Fibroblast of skin of left biceps (primary cell): ENCODE measurements at places on chromosomes 16 and 17.

DNA sequence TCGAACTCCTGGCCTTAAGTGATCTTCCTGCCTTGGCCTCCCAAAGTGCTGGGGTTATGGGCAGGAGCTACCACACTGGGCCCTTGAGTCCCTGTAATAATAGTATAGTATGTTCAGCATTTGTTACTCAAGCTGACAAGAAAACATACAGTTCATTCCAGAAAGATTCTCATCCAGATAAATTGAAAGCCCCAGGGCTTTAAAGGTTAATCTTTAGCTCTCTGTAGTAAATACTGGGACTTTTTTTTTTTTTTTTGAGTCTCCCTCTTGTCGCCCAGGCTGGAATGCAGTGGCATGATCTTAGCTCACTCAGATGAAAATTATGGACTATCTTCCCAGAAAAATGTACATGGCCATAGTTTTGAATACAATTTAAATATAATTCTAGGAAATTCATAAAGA lies 11.0 kb downstream of the BRCA1 start:
- DNase-seq: no peak

GRCh38 chr17:77440560-77440981 lies 299.8 kb downstream of the SEC14L1 start:
- no peak for DNase-seq

DNA sequence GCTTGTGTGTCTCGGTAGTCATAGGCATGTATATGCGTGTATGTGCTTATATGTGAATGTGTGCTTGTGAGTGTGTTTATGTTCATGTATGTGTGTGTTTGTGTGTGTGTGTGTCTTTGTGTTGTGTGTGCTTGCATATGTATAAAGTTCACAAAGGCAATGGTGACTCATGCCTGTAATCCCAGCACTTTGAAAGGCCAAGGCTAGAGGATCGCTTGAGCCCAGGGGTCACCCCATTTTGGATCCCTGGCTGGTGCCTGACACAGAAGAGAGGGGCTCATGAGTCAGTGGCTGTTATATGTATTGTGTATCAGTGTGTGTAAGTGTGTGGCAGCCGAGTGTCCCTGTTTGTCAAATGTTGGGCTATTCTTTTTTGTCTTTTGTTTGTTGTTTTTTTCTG lies 69.3 kb downstream of the ABCC1 start:
- DNase-seq: no peak

- DNase-seq: no peak
Observed at GRCh38 chr16:4026854-4027253, 89.4 kb downstream of the ADCY9 start.

DNA sequence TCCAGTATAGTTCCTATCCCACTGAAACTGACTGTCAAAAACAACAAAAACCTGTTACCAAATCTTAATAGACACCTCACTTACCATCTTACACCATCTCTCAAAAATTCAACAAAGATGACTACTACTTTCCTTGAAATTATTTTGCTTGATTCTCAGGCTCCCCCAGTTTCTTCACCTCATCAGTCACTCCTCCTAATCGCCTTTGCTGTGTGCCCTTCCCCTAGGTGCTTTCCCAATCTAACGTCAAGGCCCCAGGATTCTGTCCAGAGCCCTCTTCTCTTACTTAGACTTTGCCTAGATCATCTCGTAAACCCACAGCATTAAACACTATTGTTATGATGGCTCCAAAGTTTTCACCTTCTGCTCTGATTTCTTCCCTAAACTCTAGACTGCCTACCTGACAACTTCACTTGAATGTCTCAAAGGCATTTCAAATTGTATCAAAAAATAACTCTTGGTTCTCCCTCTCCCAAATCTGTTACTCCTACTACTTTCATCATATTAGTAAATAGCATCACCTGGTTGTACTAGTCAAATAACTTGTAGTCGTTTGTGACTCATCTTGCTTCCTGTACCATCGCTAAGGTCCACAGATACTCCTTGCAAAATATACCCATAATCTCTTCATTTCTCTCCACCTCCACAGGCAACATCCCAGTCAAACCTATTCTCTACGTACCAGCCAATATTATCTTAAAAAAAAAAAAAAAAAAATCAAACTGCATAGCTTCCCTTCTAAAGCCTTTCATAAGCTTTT lies 18.0 kb downstream of the C16orf87 start:
- no peak for DNase-seq

GRCh38 chr16:4694642-4695451 lies 1.5 kb downstream of the NUDT16L1 start:
- DNase-seq: no peak

GRCh38 chr17:78722246-78722761 lies 59.8 kb downstream of the CYTH1 start:
- DNase-seq: no peak

- DNase-seq: no peak
Observed at GRCh38 chr17:33908363-33909064, 346.6 kb upstream of the CCL2 start.

- no peak for DNase-seq
Observed at GRCh38 chr17:27379888-27380533, 76.2 kb upstream of the KSR1 start.

DNA sequence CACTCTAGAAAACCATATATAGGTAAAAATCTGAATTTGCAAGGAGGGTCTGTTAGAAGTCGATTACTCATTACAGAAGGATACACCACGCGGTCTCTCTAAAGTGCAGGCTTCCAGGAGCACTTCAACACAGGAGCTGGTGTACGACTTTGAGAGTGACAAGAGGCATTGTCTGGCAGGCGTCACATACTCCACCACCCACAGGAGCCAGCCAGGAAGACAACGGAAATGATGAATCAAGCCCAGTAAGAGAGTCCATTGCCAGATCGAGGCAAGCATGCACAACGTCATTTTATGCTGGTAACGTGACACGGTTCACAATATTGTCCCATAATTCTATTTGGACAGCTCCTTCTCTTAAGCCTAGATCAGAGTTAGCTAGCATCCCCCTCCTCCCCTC lies 15.0 kb upstream of the CACNG4 start:
- no peak for DNase-seq

- DNase-seq: no peak
Observed at GRCh38 chr16:81505011-81505661, 60.5 kb downstream of the CMIP start.

DNA sequence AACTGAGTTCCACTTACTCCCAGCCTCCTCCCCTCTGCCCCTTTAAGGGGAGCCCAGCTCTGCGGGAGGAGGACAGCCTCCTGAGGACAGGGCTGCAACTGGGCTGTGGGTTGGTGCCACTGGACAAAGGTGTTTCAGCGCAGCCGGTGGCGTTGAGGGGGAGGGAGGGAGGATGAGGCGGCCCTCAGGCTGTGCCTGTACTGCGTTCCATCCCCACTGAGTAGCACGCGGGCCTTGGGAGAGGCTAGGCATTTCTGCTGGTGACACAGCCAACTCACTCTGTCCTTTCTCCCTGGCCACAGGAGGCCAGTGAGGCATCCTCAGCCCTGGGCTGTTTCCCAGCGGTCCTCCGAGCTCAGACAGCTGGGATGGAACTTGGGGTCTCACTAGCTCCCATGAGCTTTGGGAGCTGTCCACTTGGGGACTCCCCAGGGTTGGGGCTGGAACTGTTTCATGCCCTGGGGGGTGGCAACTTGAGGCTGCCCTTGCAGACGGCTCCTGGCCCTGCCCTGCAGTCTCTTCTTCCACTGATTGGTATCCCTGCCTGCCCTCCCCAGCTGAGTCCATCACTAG lies 70.5 kb downstream of the MPRIP start:
- DNase-seq: no peak

DNA sequence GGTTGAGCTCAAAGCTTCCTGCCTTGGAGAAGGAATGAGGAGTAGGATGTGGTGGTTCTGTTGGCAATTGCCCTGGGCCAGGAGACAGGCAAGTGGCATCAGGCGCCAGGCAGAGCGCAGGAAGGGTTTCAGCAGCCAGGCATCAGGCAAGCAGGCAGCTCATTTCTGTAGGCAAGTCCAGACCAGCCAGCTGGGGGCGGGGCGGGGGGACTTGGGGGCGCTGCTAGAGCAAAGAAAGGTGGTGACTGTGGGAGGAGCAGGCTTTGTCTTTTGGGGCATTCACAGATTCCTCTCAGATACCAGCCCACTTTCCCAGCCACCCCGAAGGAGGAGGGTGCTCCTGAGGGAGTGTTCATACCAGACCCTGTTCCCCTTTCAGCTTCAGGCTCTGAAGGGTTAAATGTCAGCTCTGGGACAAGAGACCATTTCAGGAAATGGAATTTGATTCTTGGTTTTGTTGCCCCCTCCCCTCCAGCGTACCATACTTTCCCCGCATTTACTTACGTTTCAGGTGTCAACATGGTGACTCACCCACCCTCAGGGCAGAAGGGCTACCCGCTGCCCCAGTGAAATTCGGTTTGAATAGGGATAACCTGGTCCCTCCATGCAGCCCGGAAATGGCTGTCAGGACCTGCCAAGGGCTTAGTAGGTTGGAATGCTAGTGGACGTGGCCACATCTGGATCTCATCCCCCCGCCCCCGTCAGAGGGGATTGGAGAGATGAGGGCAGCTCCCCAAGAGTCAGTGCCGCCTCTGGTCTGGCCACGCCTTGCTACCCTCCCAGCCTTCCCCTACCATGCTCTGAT lies 13.2 kb downstream of the NGFR start:
- DNase-seq: no peak

DNA sequence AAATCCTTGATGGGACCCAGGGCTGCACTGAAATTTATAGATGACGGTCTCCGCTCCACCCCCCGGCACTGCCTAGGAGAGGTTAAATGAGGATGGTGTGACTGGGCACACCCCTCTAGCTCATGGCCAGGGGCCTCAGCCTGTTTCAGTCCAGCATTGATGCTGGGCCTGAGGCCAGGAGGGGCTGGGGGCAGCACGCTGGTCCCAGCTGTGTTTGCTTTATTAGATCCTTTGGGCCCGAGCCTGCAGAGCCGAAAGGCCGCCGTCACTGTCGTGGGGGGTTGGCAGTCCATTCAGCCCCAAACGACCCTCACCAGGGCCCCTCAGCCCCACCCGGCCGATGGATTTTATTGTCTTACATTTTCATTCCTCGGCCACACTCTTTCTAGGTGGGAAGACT lies 10.8 kb upstream of the DOK4 start:
- no peak for DNase-seq

DNA sequence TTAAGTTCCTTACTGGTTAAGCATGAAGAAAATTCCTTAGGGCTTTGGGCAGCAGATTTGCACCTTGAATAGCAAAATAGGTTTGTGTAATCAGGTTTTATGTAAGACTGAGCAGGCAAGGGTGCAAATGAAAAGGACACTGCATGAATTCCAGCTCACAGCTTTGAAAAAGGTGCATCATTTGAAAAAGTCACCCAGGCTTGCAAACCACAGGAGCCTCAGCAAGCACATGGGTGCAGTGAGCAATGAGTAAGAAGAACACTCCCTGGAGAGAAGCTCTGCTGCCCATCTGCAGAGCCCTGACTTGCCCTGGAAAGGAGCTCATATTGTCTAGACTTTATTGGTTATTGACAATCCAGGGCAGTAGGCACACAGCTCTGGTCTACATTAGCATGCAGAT lies 165.6 kb upstream of the KCNJ16 start:
- no peak for DNase-seq

- DNase-seq: no peak
Observed at GRCh38 chr16:67154578-67155294, 3.9 kb upstream of the B3GNT9 start.

GRCh38 chr16:15536843-15537242 lies 102.5 kb downstream of the BMERB1 start:
- no peak for DNase-seq

DNA sequence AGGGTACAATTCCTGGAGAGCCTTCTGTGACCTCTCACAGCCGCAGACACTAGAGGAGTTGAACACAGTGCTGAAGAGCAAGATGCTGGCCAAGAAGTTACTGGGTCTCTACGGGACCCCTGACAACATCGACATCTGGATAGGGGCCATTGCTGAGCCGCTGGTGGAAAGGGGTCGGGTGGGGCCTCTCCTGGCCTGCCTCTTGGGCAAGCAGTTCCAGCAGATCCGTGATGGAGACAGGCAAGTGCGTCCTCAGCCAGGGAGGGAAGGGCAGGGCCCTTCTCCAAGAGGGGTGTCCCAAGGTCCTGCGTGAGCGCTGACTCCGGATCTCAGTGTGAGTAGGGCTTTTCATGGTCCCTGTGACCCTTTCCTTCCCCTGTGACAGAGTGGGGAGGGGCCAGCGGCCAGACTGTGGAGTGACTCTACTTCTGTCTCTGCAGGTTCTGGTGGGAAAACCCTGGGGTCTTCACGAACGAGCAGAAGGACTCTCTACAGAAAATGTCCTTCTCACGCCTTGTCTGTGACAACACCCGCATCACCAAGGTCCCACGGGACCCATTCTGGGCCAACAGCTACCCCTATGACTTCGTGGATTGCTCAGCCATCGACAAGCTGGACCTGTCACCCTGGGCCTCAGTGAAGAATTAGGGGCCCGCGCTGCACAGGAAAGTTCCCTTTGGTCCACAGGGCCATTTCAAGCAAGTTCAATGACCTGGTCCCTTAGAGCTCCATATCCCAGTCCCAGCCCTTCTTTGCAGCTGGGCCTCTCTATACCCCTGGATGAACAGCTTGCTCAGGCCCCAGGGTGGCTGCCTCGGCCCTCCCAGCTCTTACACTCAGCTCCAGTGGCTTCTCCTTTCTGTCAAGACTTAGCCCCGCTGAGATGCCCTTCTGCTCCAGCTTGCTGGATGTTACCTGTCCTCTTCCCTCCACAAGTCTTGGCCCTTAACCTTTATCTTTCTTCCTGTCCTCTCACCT lies 13.1 kb downstream of the MPO start:
- no peak for DNase-seq

DNA sequence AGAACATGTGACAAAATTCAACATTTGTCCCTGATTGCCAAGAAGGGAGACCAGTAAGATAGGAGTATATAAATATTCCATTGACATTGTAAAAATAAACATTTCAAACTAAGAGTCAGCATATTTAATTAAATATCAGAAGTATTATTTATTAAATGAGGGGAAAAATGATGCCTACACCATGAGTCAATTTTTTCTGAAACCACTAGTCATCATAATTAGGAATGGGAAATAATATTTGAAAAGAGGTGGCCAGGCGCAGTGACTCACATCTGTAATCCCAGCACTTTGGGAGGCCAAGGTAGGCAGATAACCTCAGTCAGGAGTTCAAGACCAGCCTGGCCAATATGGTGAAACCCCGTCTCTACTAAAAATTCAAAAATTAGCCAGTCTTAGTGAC lies 2.1 kb downstream of the CMTM1 start:
- DNase-seq: no peak

- DNase-seq: no peak
Observed at GRCh38 chr17:45430738-45431530, 1.7 kb downstream of the ARHGAP27 start.

- DNase-seq: no peak
Observed at GRCh38 chr17:19651451-19652238, 3.1 kb downstream of the ALDH3A2 start.

GRCh38 chr16:29993191-29993902 lies 2.1 kb downstream of the HIRIP3 start:
- DNase-seq: no peak
